ENCODE measurements at places on chromosomes 16 and 17. TPM values are rescaled to one million over a fixed set of nuclear protein-coding genes. Genes with fewer than 3 reads are reported as not detected.

DNA sequence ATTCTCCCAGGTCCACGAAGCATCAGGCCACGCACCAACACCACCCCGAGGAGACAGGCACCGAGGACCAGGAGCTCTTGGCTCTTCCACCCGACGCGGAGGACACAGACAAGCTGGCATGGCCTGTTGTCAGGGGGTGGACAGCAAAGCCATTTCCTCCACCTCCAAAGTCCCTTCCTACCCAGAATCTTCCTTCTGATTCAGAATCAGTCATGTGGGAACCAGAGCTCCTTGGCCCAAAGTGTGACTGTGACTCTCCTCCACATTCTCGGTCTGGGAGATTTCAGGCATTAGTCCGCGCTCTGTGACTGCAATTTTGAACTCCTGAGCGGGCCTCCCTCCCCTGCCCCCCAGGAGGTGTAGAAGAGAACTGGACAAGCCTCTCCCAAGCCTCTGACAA, 9.2 kb downstream of the DNAH17 start:
- DNase-seq: no peak
- no peak overlapping the region for H3K27ac ChIP-seq
- no peaks in the 10 kb centered on the region for H3K36me3 ChIP-seq
- H3K4me1 ChIP-seq: peaks cover 11% of the 10 kb centered on the region
- no peak overlapping the region for H3K4me3 ChIP-seq
- peaks cover 2% of the 10 kb centered on the region for H3K27me3 ChIP-seq

FOXN1 gene
- not detected for total RNA-seq

KRT33B gene
- not detected for total RNA-seq

GRCh38 chr16:20766294-20766693, 2.5 kb downstream of the ACSM3 start:
- H3K27ac ChIP-seq: no peak overlapping the region
- peaks cover 6% of the 10 kb centered on the region for H3K36me3 ChIP-seq
- H3K4me3 ChIP-seq: no peak overlapping the region
- peaks cover 15% of the 10 kb centered on the region for H3K4me1 ChIP-seq
- no peak for DNase-seq
- H3K27me3 ChIP-seq: no peaks in the 10 kb centered on the region

RBFOX1 gene
- total RNA-seq: not detected

- no peaks in the 10 kb centered on the region for H3K36me3 ChIP-seq
- H3K4me1 ChIP-seq: peaks cover 8% of the 10 kb centered on the region
- no peak overlapping the region for H3K27ac ChIP-seq
- H3K4me3 ChIP-seq: no peak overlapping the region
- peaks cover 24% of the 10 kb centered on the region for H3K27me3 ChIP-seq
These were observed 5.8 kb downstream of the PPY start for GRCh38 chr17:43936434-43936833.

- H3K36me3 ChIP-seq: peaks cover 9% of the 10 kb centered on the region
- H3K27ac ChIP-seq: no peak overlapping the region
- no peak for DNase-seq
- peaks cover 40% of the 10 kb centered on the region for H3K4me1 ChIP-seq
- no peaks in the 10 kb centered on the region for H3K27me3 ChIP-seq
These were observed 225.6 kb downstream of the MSI2 start for GRCh38 chr17:57481910-57482391.

- no peaks in the 10 kb centered on the region for H3K27me3 ChIP-seq
- H3K4me3 ChIP-seq: no peak overlapping the region
- peaks cover 41% of the 10 kb centered on the region for H3K36me3 ChIP-seq
These were observed 135.8 kb downstream of the CPPED1 start for GRCh38 chr16:12667909-12668308.

DNA sequence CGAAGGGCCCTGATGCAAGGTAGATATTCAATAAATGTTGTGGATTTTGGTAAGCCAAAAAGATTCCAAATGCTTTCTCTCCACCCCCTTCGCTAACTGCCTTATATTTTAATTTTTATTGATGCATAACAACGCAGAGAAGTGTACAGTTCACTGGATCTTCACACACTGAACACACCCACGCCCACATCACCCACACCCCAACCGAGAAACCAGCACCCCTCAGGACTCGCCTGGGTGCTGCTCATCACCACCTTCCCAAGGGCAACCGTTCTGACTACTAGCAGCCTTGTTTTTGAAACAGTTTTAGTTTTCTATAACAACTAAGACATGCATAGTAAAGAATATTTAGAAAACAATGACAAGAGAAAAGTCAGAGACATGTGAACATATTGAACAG, 9.1 kb upstream of the PLCG2 start:
- peaks cover 5% of the 10 kb centered on the region for H3K36me3 ChIP-seq
- peaks cover 63% of the 10 kb centered on the region for H3K4me1 ChIP-seq
- H3K4me3 ChIP-seq: no peak overlapping the region
- no peak for DNase-seq
- H3K27ac ChIP-seq: peak overlapping the region; percentile 59

CRYBA1 gene
- not detected for total RNA-seq

GRCh38 chr16:84630446-84631152, 12.7 kb upstream of the COTL1 start:
- H3K27me3 ChIP-seq: no peaks in the 10 kb centered on the region
- DNase-seq: no peak
- H3K27ac ChIP-seq: no peak overlapping the region
- no peak overlapping the region for H3K4me3 ChIP-seq
- peaks cover 27% of the 10 kb centered on the region for H3K4me1 ChIP-seq

GRCh38 chr16:47574091-47575054, 113.2 kb downstream of the PHKB start:
- no peaks in the 10 kb centered on the region for H3K27me3 ChIP-seq
- peak overlapping the region; percentile 74 for H3K27ac ChIP-seq
- peaks cover 44% of the 10 kb centered on the region for H3K4me1 ChIP-seq
- H3K4me3 ChIP-seq: peak overlapping the region; percentile 25
